ENCODE measurements at places on chromosomes 7 and 10. TPM values are rescaled to one million over a fixed set of nuclear protein-coding genes. Genes with fewer than 3 reads are reported as not detected.

DNA sequence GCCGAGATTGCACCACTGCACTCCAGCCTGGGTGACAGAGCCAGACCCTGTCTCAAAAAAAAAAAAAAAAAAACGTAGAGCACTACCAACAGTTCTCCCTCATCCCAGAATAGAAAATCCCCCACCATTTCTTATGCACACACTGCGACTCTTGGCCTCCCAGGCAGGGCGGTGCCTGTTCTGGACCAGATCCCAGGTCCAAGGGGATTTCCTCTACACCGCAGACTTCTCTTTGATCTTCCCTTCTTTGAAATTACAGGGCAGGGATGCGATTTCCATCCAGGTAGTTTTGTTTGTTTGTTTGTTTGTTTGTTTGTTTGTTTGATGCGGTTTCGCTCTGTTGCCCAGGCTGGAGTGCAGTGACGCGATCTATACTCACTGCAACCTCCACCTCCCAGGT, 91.8 kb downstream of the SEPTIN14 start:
- peak; percentile 39 for DNase-seq

Gene CNNM1
- 3.0 TPM for total RNA-seq

DNA sequence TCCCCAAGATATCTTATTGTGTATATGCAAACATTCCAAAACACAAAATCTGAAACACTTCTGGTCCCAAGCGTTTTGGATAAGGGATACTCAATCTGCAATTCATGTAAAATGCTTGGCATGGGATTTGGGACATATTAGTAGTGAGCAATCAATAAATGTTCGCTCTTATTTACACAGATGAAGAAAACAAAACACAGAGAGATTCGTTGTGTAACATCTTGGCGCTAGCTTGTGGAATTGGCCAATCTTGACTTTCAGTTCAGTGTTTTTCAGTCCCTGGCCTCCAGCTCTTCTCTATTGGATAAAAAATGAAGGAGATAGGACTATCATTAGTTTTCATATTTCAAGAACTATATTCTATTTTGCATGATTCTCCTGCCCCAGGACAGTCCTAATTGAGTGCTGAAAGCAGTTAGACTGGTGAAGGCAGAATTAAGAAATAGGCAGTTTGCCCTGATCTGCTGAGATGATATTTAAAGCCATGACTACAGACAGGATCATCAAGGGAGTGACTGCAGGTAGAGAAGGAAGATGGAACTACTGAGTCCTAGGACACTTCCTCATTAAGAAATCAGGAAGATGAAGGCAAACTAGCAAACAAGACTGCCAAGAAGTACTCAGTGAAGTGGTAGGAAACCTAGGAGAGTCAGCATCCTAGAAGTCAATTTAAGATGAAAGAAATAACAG, 1.8 kb downstream of the PNLIPRP3 start:
- DNase-seq, result no peak

GRCh38 chr10:63583909-63584724, 62.9 kb downstream of the REEP3 start:
- no peak for DNase-seq

Gene DNAJC9
- total RNA-seq, result 50.3 TPM

GRCh38 chr7:34275624-34276023, 370.3 kb downstream of the BMPER start:
- peak; percentile 17 for DNase-seq

DNA sequence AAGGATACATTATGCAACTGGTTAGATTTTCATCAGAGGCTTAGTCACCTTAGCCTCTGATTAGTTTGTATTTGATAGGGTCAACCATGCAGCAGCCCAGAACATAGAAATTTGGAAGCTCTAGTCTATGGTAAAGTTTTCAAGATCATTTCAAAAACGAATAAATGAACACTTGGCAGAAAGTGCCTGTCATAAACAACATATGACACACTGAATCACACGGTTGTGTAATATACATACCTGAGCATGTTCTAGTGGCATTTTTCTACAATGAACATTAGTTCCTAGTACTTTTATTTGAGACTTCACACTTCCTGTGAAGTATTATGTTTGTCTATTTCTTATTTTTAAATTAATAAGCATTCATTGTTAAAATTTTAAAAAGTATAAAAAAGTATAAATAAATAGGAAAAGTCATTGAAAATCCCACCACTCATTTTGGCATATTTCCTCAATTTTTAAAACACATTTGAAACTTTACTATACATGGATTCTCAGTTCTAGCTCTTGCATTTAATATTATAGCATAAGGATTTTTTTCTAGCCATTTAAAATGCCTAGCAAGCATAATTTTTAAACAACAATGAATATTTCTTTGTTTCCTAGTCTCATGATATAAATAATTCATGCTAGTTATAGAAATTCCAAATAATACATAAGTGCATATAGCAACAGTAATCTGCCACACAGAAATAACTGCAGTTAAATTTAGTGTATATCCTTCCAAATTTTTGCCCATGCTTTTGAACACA, 25.7 kb upstream of the PRPS1L1 start:
- DNase-seq, result no peak

Gene CHCHD3
- total RNA-seq, result 280 TPM

GRCh38 chr7:76428868-76429805, 4.4 kb downstream of the ZP3 start:
- peak; percentile 71 for DNase-seq

Gene GPR22
- total RNA-seq, result not detected

Gene CYP3A7
- total RNA-seq, result not detected

Gene LRRC17
- 88.4 TPM for total RNA-seq

Gene PRF1
- not detected for total RNA-seq

Gene TMEM178B
- total RNA-seq, result 1.3 TPM

DNA sequence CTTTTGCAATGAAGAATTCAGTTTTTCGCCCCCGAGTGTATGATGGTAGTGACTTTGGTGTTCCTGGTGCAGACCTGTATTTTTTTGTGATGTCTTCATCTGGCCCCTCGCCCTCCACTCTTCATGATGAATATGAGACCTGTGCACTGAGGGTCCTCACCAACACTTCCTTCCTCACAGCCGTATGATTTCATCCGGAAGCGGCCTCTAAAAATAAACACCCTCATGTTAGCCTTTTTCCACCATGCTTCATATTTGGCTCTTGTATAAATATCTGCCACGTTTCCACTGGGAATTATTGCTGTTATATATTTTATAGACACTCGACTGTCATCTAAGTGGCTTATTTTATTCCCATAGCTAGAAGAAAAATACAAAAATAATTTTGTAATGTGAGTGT, 160.4 kb downstream of the MGMT start:
- no peak for DNase-seq

Gene SHH
- 0.86 TPM for total RNA-seq

- DNase-seq, result no peak
Measured at GRCh38 chr10:78292982-78293865, 259.6 kb downstream of the RPS24 start.

- DNase-seq, result no peak
Measured at GRCh38 chr7:102028206-102028826, 210.9 kb downstream of the CUX1 start.

DNA sequence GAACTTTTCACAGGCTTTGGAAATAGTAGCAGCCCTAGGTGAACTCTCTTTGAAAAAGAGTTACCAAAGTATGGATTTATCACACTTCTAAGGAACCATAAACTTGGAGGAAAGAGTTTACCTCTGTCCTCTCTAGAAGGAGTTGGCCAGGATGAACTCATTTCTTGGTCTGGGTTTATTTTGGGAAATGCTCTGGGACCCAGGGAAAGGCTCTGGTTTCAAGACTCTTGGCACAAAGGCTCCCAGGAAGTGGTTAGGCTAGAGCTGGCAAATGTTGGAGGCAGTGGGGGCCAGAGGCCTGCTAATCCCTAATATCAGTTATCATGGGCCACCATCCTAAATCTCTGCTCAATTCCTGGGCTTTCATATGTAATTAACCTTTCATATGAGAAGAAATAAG, 36.3 kb upstream of the CDK6 start:
- peak; percentile 72 for DNase-seq

- DNase-seq, result peak; percentile 73
Measured at GRCh38 chr7:22549667-22550513, 49.9 kb upstream of the STEAP1B start.

GRCh38 chr7:128708824-128709223, 30.3 kb upstream of the CALU start:
- DNase-seq, result no peak

DNA sequence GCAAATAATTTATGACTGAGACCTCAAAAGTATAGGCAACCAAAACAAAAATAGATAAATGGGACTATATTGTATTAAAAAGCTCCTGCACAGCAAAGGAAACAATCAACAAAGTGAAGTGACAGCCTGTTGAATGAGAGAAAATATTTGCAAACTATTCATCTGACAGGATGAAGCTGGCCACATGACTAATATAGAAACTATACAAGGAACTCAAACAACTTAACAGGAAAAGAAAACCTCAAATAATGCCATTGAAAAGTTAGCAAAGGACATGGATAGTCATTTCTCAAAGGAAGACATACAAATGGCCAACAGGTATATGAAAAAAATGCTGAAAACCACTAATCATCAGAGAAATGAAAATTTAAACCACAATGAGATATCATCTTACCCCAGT, 245.1 kb downstream of the STK31 start:
- DNase-seq, result no peak

DNA sequence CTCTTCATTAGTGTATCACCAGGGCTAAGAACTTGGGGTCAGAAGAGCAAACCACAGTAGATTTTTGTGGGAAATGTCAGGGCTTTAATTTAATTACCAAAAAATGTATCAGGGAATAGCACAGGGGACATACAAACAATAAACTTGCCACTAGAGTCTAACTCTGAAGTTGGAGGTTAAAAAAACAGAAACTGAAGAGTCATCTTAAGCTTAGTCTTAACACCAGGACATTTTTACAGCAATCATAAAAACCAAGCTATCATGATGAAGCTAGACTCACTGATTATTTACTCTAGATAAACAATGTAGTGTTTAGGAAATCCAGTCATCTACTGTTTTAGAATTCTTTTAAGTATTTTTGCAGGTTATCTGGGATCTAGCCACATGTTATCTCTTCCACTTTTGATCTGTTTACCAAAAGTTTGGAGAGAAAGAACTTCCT, 48.4 kb upstream of the GLI3 start:
- peak; percentile 15 for DNase-seq

Gene ENO4
- 0.80 TPM for total RNA-seq

Gene CYP2E1
- 2.5 TPM for total RNA-seq
